ENCODE measurements at places on chromosomes 2 and 18.

- DNase-seq: no peak
Measured at GRCh38 chr2:85445316-85446295, 27.1 kb downstream of the SH2D6 start.

DNA sequence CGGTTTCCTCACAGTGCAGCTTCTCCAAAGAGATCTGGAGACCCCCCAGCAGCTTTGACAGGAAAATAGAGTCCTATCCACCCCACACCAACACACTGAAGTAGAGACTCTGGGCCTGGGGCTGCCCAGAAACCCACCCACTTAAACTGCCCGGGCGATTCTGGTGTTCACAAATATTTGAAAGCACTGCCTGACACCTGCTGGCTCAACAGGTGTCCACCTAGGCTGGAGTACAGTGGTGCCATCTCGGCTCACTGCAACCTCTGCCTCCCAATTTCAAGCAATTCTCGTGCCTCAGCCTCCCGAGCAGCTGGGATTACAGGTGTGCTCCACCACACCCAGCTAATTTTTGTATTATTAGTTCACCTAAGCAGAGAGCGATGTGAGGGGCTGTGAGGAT lies 5.3 kb downstream of the STEAP3 start:
- DNase-seq: no peak

- no peak for DNase-seq
Measured at GRCh38 chr2:61179701-61180639, 18.0 kb downstream of the C2orf74 start.

DNA sequence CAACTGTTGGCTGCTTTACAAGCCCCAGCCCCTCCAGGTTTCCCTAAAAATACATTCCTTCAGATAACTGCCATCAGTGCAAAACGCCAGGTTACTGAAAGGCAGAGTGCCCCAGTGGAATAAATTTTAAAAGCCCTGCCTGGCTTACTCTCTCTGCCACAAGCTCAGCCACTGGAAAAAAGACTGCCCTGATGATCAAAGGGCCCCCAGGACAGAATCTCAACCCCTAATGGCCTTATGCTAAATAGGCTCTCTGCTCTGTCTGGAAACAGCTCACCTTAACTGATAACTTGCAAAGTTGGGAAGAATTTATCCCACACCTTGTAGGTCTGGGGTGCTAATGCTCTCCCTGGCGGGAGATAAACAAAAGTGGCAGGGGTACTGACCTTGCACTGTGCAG lies 33.9 kb downstream of the CFAP53 start:
- no peak for DNase-seq

DNA sequence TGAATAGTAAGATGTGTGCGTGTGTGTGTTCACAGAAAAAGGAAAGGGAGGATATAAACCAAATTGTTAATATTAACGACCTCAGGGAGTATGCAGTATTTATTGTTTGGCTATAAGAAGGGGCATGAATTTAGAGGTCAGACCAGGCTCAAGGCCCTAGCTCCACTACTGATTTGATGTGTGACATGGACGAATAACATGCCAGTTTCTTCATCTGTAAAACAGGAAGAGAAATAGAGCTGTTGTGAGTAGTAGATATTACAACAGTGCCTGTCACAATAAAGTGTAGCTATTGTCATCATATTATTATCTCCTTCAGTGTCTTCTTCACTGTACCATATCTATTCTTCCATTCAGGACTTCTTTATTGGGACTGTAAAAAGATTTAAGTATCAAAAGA lies 4.1 kb upstream of the MAT2A start:
- DNase-seq: no peak

DNA sequence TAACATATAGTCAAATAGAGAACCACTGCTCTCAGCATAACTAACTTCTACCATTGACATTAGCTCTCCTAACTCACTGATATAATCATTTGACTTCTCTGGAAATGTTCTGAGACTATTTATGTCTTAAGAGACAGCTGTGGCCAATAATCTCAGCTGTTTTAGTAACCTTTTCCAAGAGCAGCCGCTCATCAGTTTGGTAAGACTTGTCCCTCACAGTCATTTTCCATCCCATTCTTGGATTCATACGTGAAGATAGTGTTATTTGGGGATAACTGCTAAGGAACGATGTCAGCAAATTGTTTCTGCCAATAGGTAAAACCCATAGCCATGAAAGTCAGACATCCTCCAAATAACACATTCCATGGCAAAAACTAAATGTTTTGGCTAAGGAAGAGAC lies 127.8 kb downstream of the LNPK start:
- no peak for DNase-seq

GRCh38 chr2:170409164-170409535 lies 231.2 kb downstream of the MYO3B start:
- DNase-seq: peak; percentile 29

DNA sequence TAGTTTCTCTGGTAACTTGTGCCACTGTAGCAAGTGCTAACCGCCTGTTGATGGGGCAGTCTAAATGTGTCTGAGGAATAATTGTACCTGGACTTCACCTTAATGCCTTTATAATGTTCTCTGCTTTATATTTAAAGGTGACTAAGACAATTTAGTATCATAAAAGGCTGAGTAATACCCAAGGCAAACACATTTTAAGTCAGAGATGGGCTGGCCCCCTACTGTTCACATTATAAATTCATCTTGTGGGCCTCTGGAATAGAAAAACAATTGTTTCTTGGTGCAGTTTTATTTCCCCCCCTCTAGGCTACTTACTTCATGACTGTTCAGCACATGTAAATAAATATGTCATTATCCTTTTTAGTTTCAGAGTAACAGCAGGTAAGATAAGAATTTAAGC lies 559.3 kb upstream of the PIK3C3 start:
- DNase-seq: no peak

DNA sequence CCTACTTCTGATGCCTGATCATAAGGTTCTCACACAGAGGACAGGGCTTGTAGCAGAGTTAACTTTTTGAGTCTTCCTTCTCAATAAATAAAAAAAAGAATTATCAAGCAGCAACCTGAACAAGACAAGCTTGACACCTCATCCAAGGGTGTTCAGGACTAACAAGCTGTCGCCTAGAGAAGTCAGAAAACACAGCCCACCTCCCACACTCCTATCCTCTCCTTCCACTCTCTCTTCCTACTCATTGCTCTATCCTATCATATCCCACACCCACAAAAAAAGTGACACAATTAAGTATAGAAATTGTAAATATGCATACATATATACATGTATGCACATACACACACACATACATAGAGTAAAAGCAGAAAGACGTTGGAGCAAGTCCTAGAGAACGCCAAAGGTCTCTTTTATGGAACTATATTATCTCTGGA lies 5.4 kb downstream of the NBAS start:
- DNase-seq: no peak

DNA sequence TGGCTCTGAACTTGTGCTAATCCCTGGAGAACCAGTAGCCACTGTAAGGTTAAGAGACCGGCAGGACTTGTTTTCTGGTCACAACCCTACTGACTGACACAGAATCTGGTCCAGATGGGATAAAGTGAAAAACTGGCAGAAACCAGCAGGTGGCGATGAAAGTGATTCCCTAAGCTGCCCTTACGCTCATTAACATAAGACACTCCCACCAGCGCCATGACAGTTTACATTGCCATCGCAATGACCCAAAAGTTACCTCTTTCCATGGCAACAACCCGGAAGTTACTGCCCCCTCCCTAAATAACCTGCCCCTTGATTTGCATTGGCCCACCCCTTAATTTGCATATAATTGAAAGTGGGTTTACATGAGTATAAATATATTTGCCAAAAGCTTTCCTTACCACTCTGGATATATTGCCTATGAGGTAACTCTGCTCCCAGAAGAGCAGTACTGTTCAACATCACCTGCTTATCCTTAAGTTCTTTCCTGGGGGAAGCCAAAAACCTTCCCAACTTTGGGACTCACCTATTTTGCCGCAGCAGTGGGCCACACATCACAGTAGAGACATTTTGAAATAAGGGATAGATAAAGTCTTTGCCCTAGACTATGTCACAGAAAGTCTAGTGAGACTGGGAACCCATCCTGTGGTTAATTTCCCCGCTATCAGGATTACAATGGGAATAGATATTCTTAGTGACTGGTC lies 35.8 kb upstream of the AFF3 start:
- DNase-seq: no peak

DNA sequence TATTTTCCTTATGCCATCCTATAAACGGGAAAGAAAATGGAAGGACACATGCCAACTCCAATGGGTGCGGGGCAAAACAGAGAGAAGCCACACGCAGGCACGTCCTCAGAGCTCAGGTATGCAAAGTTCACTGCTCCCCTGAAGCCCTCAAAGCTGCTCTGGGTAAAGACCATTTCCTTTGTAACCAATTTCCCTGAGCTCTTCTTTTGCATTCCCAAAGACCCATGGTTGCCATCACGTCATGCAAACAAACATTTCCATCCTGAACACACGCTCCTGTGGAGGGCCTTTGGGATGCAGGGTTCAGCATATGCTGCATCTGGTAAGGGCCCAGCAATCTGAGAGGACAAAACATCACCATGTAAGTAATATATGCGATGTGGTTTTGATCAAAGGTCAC lies 69.4 kb downstream of the EMILIN2 start:
- no peak for DNase-seq

GRCh38 chr2:237692601-237693290 lies 65.4 kb downstream of the LRRFIP1 start:
- DNase-seq: no peak

DNA sequence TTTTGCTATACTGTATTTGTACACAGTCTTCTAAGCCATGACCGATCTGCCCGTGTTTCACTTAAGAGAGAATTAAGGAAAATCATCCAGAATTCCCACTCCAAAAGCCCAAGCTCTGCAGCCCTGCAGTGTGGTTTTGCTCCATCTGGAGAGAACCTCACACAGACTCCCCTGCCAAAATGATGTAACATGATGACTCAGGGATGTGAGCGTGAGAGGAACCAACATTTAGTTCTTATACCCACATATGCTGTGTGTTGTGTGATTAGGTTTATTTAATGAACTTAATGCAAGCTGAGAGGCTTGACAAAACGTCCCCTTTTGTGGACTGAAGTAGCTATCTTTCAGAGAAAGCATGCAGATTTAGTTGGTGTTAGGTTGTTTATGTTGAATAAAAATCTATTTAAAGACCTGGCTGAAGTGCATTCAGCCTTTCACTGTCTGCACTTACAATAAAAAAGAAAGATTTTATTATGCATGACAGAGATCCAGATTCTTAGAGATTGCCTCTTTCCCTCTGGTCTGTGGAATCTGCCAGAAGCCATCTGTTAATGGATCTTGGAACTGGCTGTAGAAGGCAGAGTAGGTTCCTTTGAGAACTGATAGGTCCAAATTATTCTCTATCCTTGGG lies 6.3 kb downstream of the RAB12 start:
- no peak for DNase-seq

GRCh38 chr18:48562075-48562474 lies 23.2 kb downstream of the CTIF start:
- no peak for DNase-seq

DNA sequence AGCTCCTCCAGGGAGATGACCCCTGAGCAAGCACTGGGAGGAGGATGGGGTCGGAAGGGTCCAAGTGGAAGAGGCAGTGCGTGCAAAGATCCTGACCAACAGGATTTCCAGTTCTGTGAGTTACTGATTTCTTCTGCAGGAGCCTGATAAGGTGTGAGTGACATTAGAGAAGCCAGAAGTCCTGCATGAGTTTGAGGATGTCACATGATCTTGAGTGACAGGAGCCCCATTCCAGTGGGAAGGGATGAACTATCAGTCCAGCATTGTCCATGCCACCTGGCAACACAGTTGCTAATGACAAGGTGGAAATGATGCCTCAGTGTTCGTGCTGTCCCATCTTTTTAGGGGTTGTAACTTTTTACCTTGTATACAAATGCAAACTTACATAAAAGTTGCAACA lies 285.1 kb upstream of the HDAC4 start:
- no peak for DNase-seq

DNA sequence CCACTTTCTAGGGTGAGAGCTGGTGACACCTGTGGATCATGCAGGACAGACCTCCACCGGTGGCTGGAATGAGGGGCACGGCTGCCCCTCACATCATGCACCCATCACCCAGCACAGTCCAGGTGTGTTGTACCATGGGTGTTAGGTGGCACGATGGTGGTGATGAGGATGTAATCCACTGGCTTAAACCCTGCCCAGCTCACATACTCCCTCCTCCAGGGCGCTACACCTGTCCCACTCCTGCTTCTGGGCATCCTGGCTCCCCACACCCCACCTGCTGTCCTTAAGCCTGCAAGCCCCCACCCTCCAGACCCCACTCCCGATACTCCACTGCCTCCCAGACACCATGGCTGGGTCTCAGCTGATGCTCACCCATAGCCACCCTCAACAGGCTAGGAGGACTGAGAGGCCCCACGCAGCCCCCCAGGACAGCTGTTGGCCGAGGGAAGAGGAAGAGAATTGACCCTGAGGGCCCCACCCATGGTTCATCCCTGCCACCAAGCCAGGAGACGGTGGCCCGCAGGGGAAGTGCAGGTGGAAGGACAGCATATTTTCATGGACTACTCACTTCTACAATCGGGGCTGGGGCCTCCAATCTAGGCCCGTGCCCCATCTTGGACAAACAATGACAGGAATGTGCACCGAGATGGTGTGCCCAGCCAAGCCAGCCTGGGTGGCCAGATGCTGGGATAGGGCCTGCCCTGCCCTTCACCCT lies 34.3 kb downstream of the MAL start:
- DNase-seq: no peak

- no peak for DNase-seq
Measured at GRCh38 chr2:3062476-3063260, 314.9 kb downstream of the EIPR1 start.

GRCh38 chr18:54883816-54884604 lies 55.7 kb downstream of the RAB27B start:
- DNase-seq: no peak

DNA sequence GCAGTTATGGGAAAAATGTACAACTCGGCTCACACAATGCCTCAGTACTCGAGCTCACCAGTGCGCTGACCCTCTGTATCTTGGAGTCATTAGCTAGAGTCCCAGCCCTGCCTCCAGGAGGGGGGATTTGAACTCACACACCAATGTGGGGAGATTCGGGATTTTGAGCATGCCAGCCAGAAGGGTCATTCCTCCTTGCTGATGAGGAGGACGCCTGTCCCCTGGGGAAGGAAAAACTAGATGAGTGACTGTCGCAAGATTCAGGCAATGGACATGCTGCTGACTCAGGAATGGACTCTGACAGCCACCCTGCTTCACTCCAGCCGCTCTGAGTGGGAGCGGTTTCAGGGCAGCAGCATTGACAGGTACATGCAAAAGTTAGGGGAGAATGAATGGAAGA lies 20.6 kb downstream of the FIGN start:
- no peak for DNase-seq

GRCh38 chr2:196233805-196234475 lies 62.6 kb upstream of the STK17B start:
- DNase-seq: no peak

- no peak for DNase-seq
Measured at GRCh38 chr18:6022074-6022444, 126.7 kb upstream of the TMEM200C start.
